ENCODE measurements at places on chromosomes 7 and 10.

GRCh38 chr10:83542774-83543411 lies 596.4 kb upstream of the GHITM start:
- DNase-seq: no peak

- no peak for DNase-seq
Measured at GRCh38 chr10:118500477-118501104, 94.9 kb downstream of the PRLHR start.

- no peak for DNase-seq
Measured at GRCh38 chr7:135900065-135900546, 77.1 kb downstream of the MTPN start.

- DNase-seq: no peak
Measured at GRCh38 chr10:47078393-47079203, 167.4 kb downstream of the PTPN20 start.

- no peak for DNase-seq
Measured at GRCh38 chr7:27476493-27476892, 186.2 kb downstream of the HIBADH start.

DNA sequence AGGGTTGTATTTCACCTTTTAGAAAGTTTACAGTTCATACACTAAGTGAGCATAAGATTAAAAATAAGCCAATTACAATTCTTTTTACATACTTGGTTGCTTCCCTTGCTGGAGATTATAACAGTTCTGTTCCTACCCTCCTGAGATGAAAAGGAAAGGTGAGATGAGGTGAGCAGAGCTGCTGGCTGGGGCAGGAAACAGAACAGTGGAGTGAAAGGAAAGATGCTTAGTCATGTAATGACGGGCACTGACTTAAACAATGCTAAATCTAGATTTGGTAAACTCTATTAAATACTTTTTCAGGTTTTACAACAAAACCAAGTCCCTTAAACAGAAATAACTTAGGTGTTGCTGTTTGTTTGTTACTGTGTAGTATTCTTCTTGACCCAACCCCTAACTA lies 19.9 kb upstream of the ZEB1 start:
- DNase-seq: no peak
